Right ventricle myocardium superior (tissue), 1 donor: ENCODE measurements at places on chromosomes 12 and 14. TPM values are rescaled to one million over a fixed set of nuclear protein-coding genes. Genes with fewer than 3 reads are reported as not detected.

GRCh38 chr14:75333606-75334548 lies 55.2 kb downstream of the FOS start:
- peak; percentile 81 for DNase-seq

KERA gene
- total RNA-seq: not detected

MORN3 gene
- total RNA-seq: 0.11 TPM

SPTB gene
- total RNA-seq: 70.8 TPM

DNA sequence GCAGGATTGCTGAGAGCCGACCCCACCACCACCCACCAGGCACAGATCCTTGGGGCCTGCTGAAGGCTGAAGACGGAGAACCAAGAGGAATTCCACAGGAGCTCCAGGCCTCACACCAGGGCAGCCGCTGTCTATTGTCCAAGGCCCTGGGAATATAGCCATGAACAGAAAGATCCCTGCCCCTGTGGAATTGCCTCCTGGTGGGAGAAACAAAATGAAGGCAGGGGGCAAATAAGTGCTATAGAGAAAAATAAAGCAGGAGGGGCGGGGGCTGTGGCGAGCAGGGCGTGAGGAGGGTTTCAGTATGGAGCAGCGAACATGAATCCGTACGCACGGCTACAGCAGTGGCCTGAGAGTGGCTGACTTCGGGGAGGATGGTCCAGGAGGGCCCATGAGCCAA lies 96.1 kb downstream of the EML1 start:
- DNase-seq: no peak

DNA sequence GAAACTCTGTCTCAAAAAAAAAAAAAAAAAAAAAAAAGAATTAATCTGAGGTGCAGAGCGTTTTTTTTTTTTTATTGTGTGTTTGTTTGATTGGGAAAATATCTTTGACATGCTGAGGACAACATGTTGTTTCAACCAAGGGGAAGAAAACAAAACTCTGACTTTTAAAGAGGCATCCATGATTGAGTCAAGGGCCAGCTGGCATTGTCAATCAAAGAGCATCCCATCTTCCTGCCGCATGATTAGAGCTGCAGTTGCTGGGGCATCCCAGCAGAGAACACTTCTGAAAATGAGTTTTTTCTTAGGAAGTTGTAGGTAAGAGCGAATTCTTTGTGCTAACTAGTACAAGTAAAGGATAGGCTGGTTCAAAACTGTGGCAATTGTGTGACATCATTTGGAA lies 200.9 kb upstream of the DAAM1 start:
- DNase-seq: no peak

RPGRIP1 gene
- total RNA-seq: 0.27 TPM
